ENCODE measurements at places on chromosomes 4 and X.

DNA sequence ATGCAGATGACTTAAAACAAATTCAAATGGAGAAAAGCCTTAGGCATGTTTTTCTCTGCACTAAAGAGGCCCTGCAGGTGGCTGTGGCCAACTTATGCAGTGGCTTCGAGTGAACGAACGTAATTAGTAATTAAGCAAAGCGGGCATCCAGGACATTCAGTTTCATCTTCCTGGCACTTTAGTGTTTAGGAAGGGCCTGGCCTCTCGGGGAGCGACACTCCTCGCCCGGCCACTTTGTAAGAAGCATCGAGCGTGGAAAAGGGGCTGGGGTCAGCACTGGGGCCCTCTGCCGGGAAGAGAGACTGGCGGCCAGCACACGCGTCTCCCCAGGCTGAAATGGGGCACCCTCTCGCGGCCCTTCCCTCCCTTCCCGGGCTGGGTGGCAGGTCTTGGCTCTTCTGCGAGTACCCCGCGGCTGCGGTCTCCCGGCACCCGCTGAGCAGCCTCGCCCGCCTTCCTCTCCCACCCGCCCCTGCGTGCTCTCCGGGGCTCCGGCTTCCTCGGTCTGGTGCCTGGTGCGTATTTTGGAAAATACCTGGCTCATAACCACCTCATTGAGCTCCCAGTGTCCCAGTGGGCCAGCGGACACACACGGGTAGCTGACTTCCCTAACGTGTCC, 677 bp upstream of the CYP4V2 start:
- DNase-seq: peak; percentile 69

GRCh38 chr4:148305751-148306150, 136.5 kb downstream of the NR3C2 start:
- DNase-seq: no peak

- DNase-seq: no peak
These were observed 38.8 kb upstream of the MAD2L1 start for GRCh38 chr4:120105472-120105871.

- DNase-seq: peak; percentile 78
These were observed 1.1 kb upstream of the DKK2 start for GRCh38 chr4:107037199-107037584.

- no peak for DNase-seq
These were observed 119.0 kb upstream of the MAP9 start for GRCh38 chr4:155495572-155496293.

GRCh38 chr4:40718586-40718985, 31.2 kb upstream of the NSUN7 start:
- no peak for DNase-seq

DNA sequence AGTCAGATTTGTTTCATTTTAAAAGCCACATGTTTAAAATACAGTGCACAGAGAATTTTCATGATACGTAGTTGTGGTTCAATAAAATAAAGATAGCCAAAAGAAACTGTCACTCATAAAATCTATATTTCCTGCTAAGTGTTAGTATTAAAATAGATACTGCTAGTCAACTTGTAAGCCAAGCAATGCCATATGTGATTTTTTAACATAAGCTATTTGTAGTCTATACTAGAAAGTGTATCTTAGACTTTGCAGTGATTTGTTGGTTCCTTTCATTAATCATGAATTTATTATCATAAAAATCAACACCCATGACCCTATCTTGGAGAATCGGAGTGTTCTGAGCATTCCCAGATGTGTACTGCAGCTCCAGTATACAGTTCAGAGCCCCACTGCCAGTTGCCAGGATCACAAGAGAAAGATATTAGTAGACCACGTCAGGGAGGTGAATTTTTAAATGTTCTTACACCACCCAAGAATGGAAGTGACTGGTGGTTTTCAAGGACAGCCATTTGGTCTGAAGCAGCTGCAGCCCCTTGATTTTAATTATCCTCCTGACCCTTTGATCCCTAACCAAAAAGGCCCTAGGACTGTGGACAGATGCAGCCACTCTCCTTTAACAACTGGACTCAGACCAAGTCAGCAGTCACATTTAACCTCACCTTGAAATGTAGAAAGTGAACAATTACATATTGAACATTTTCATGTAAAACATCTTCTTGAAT, 163.1 kb downstream of the PALLD start:
- DNase-seq: no peak

- peak; percentile 9 for DNase-seq
These were observed 762 bp downstream of the PIGA start for GRCh38 chrX:15334561-15334960.

All from AG20443 (cell line).